Stimulated activated CD4-positive, alpha-beta T cell treated with anti-CD3 and anti-CD28 coated beads, Interleukin-1b, Interleukin-23, amount 100 ng/mL, for 4 hours (primary cell): ENCODE measurements at places on chromosomes 6 and 20.

GRCh38 chr6:38755207-38755606 is 40.1 kb downstream of the DNAH8 start:
- DNase-seq: no peak

- no peak for DNase-seq
These were observed 30.4 kb downstream of the PSMB1 start for GRCh38 chr6:170522565-170523183.

GRCh38 chr20:60976913-60977312 is 275.1 kb upstream of the CDH4 start:
- no peak for DNase-seq

DNA sequence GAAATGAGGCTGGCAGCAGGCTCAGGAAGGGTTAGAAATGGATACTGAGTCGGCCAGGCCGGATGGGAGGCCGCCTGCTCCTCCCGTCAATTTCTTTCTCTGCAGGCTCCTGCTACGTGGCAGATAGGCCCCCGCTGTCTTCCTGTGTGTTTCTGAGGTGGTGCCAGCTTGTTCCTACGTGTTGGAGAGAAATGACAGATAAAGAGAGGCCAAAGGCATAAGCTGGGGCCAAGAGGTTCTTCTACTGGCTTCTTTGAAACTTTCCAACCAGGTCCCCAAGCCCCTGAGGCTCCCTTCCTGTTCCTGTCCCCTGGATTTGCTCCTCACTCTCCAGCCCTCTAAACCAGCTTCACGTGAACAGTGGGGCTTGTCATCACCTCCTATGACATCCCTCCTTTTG is 76.8 kb downstream of the TCP11 start:
- DNase-seq: no peak

GRCh38 chr6:68638230-68638900 is 3.3 kb downstream of the ADGRB3 start:
- no peak for DNase-seq

DNA sequence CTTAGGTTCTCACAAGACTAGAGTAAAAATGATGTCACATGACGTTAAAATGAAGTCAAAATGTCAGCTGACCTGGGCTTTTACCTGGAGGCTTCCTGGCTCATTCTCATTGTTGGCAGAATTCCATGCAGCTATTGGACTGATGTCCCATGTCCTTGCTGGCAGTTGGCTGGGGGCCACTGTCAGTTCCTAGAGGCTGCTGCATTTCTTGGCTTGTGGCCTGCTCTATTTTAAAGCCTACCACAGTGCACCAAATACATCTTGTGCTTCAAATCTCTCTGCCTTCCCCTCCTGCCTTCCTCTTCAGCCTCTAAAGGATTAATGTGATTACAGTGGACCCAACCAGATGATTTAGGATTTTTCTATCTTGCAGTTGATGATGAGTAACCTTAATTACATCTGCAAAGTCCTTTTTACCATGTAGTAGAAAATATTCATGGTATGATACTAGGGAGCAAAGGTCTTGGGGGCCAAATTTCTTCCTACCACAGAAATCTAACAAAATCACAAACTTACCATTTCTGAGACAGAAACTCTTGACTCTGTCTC is 81.9 kb downstream of the FIG4 start:
- DNase-seq: no peak

GRCh38 chr6:142721215-142721920 is 223.6 kb downstream of the HIVEP2 start:
- DNase-seq: no peak

DNA sequence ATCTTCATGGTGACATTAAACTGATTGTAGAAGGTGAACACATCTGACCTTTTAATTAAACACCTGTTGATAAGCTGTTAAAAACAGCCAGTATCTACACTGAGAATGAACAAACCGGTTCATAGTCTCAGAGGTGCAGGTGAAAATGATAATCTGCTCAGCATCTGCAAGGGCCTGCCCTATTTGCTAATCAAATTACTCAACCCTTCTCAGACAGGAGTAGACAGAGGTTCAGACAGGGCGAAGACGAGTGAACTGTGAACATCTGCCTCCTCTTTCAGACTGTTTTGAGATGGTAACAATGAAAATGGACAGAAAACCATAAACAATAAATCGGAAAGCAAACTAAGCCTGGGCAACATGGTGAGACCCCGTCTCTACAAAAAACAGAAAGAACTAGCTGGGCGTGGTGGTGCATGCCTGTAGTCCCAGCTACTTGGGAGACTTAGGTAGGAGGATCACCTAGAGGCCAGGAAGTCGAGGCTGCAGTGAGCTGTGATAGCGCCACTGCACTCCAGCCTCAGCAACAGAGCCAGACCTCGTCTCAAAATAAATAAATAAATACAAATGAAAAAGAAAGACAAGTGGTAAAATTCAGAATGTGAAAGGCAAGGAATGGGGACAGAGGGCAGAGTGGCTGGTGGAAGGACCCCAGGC is 55.9 kb downstream of the NINL start:
- no peak for DNase-seq

DNA sequence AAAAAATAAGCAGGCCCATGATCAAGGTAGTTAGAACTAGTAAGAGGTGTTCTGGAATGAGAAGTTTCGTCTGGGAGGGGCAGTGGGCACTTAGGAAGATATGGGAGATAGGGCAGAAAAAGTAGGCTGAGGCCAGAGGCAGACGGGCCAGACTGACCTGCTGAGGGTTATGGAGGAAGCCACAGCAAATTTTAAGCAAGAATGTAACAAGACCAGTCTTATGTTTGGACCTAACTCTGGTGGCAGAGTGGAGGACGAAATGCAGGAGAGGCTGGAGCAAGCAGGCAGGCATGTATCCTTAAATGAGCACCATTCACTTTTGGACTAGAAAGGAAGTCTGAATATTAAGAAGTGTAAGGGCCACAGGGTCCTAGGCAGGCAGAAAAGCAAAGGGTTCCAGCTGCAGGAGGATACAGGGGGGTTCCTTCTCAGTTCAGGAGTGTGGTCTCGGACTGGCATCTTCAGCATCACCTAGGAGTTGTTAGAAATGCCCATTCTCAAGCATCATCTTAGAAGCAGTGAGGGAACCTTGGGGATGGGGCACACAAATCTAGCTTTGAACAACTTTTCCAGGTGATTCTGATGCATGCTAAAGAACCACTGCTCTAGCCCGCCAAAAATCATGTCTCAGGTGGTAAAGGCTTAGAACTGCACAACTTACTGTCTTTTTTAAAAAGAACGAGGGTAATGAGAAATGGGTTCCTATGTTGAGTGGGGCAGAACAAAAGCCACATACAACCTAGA is 1.7 kb upstream of the DSTN start:
- DNase-seq: no peak

DNA sequence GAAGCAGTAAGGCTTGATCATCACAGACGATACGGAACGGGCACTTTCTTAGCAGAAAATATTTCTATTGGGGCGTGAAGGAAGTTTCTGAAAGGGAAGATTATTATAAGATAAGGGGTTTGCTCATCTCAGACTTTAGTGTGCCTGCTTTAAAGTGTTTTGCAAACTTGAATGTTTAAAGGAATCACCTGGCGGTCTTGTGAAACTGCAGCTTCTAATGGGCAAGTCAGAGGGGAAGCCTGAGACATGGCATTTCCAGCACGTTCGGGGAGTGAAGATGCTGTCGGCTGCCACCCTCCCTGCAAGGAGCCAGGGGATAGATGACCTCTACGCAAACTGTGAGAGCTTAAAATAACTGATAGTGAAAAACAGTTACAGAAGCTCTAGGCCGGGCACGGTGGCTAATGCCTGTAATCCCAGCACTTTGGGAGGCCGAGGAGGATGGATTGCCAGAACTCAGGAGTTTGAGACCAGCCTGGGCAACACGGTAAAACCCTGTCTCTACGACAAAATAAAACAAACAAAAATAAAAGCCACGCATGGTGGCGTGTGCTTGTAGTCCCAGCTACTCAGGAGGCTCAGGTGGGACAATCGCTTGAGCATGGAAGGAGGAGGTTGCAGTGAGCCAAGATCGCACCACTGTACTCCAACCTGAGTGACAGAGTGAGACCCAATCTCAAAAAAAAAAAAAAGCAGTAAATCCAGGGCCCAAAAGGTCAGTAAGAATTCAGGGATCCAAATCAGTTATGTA is 2.3 kb upstream of the KIF16B start:
- no peak for DNase-seq

GRCh38 chr6:90874931-90875330 is 288.1 kb upstream of the MAP3K7 start:
- DNase-seq: no peak

DNA sequence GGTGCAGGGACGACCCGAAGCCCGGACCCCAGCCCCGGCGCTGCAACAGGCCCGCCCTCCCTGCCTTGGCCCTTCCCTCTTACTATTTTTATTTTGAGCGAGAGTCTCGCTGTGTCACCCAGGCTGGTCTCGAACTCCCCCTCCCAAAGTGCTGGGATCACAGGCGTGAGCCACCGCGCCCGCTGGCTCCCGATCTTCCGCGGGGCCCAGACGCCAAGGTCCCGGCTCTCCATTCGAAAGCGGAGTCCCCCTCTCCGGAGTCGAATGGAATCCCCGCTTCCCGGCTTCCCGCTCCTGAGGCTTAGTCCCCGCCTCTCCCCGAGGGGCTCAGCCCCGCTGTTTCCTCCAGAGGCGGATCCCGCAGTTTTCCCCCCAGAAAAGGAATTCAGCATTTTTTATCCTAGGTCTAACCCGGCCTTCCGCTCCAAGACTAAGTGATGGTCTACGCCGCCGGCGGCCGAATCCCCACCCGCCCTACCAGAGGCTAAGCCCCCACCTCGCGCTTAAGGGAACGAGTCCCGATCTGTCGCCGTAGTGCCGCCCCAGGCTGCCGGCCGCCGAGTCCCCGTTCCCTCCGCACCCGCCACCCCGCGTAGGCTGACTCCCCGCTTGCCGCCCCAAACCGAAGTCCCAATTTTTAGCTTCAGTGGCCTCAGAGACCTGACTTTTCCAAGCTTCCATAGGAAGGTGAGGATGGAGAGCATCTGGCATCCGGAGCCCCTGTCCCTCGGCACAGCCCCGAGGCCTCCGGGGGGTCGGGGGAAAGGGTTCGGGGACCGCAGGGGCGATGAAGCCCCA is 11.5 kb upstream of the TMC2 start:
- peak; percentile 17 for DNase-seq

- DNase-seq: no peak
These were observed 4.1 kb downstream of the GUCA1B start for GRCh38 chr6:42190554-42191183.

DNA sequence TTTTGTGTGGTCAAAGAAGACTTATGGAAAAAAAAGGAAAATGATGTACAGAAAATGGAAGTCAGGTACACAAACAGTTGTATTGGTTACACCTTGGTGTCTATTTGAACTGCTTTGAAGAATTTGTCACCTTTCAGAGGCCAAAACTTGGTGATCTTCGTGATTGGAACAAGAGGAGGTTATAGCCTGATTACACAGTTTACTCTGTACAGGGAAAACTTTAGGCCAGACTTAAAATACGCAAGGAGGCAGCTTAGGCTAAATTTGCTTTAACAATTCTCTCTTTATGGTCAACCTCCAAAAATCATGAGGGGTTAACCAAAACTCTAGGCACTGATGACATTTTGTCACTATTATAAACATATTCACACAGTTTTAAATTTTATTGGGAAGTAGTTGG is 353.7 kb downstream of the PRKN start:
- DNase-seq: no peak

DNA sequence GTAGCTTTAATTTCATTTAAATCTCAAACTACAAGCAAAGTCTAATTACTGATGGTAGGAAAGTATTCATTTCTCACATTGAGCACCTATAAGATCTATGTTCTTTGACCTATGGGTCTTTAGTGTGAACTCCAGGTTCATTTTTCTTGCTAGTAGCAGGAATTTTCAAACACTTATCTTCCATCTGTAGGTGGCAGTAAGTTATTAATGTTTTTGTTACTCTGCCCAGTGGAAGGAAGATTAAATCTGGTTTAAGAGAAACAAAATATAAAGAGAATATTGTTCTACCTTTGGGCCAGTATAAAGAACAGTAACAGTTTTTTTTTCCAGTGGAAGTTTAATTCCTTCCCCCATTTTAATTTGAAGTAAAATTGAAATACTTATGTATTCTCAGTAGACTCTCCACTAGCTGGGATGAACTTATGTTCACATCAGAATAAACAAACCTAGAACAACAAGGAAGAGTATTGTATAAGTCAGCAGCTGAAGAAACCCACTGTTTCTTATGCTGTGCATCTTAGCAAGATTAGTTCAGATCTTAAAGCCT is 328.2 kb downstream of the PHF3 start:
- no peak for DNase-seq

- no peak for DNase-seq
These were observed 578.1 kb downstream of the PHF3 start for GRCh38 chr6:64213697-64214096.

GRCh38 chr6:111494951-111495635 is 12.1 kb upstream of the REV3L start:
- DNase-seq: no peak

DNA sequence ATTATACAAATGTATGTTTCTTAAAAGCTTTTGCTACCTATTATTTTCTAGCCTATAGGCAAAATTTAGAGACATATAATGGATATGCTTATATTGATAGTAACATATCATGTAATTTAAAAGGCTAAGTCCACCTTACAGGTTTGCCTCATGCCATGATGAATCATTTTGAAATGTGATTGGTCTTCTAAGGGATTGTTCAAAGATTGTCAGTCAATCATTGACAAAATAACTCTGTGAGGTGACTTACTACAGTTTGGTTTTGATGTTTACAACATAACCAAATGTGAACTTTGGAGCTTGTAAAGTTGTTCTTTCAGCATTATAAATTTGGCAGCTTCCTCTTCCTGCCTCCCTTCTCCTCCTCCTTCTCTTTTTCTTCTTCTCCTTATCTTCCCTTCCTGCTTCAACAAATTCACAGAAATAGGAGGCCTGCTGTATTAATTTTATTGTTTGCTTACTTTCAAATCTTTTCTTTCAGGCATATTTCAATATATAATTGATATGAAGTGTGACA is 39.7 kb upstream of the ZFP64 start:
- no peak for DNase-seq

DNA sequence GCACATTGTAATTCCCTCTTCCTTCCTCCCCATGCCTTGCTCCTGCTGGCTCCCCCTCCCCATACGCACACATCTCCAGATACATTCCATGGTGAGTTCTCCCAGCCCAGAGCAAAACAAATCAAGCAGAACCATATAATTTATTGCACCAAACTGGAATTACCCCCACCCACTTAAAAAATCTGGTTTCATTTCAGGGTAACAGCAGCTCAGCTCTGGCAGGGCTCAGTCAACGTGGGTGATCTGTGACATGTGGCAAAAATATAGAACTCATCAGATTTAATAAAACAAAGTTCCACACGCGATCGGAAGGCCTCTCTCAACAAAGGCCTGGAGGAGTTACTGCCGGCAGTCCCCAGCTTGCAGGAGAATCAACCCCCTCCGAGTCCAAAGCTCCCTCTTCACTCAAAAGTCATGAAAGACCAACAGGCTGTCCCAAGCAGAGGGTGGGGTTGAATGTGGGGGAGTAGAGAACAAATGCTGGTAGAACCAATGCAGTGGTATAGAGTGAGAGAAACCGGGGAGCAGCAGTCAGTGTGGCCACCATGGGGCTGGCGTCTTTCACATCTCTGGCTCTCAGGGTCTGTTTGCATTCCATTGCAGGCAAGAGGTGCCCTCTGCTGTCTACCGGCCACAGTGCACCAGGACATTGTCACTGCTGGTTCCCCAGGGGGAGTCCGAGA is 323.3 kb upstream of the NT5E start:
- DNase-seq: no peak

- no peak for DNase-seq
These were observed 297.5 kb downstream of the ADGB start for GRCh38 chr6:146896062-146896813.
